ENCODE measurements at places on chromosomes 4 and X. TPM values are rescaled to one million over a fixed set of nuclear protein-coding genes. Genes with fewer than 3 reads are reported as not detected.

DNA sequence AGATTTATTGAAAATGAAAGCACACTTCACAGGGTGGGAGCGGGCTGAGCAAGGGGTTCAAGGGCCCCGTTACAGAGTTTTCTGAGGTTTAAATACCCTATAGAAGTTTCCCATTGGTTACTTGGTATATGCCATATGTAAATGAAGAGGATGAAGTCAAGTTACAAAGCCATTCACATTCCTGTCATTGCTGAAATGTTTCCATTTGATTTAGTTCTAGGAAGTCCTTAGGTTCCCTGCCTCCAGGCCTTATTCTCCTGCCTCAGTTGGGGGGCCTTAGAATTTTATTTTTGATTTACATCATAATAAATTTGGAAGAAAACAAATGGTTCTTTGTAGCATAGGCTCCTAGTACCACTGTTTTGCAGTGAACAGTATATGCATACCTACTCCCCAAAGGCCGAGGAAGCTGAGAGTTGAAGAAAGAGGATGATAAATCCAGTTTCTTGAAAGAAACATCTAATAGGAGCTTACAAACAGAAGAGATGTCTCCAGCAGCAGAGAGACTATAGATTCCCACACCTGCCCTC is 31.8 kb downstream of the SERTM2 start:
- peaks cover 7% of the 10 kb centered on the region for H3K27me3 ChIP-seq
- no peaks in the 10 kb centered on the region for H3K36me3 ChIP-seq
- no peak for DNase-seq
- H3K4me3 ChIP-seq = no peak overlapping the region

GRCh38 chr4:37664696-37665095 is 21.5 kb downstream of the RELL1 start:
- H3K27ac ChIP-seq = no peak overlapping the region
- H3K27me3 ChIP-seq = no peaks in the 10 kb centered on the region
- no peak for DNase-seq
- H3K4me1 ChIP-seq = peaks cover 66% of the 10 kb centered on the region

Gene NR3C2
- 0.30 TPM for total RNA-seq

GRCh38 chr4:107693132-107693531 is 26.9 kb downstream of the PAPSS1 start:
- H3K27ac ChIP-seq = no peak overlapping the region
- no peak for DNase-seq
- peaks cover 34% of the 10 kb centered on the region for H3K36me3 ChIP-seq
- no peaks in the 10 kb centered on the region for H3K4me1 ChIP-seq
- no peaks in the 10 kb centered on the region for H3K27me3 ChIP-seq

Gene GAR1
- total RNA-seq = 28.3 TPM

DNA sequence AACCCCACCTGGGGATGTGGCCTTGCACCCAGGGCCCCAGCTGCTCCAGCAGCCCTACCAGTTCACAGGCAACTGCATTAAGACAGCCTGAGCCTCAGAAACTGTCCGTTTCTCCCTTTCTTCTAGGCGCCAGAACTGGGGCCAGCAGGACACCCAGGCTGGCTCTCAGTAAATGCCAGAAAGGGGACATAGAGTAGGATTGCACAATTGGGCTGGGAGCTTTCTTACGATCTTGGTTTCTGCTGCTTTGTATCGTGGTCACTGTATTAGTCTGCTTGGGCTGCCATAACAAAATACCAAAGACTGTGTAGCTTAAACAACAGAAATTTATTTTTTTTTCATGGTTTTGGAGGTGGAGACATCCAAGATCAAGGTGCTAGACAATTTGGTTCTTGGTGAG is 48.4 kb downstream of the NALF2 start:
- DNase-seq = no peak
- peaks cover 21% of the 10 kb centered on the region for H3K4me1 ChIP-seq
- H3K27ac ChIP-seq = no peak overlapping the region
- H3K27me3 ChIP-seq = no peaks in the 10 kb centered on the region
- peaks cover 3% of the 10 kb centered on the region for H3K36me3 ChIP-seq

Gene SHOX
- total RNA-seq = 0.16 TPM

DNA sequence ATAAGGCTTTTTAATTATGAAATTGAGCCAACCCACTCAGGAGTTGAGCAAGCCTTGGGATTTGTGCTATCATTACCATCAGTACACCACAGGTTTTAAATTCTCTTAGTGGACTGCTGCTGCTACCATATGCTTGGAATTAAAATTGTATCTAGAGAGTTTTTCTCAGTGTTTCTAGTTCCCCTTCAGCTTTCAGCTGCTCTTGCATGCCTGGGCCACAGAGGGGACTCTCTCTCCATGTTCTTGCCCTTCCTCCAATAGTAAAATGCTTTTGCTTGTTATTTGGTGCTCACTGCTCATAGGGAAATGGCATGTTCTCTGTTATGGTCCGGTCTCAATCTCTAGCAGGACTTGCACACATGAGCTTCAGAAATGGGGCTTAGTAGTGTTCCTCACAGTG is 101.9 kb downstream of the IGSF1 start:
- no peaks in the 10 kb centered on the region for H3K36me3 ChIP-seq
- no peak overlapping the region for H3K4me3 ChIP-seq
- no peaks in the 10 kb centered on the region for H3K27me3 ChIP-seq
- DNase-seq = no peak
- no peak overlapping the region for H3K27ac ChIP-seq
